ENCODE measurements at places on chromosomes 2 and 18. TPM values are rescaled to one million over a fixed set of nuclear protein-coding genes. Genes with fewer than 3 reads are reported as not detected.

The DUSP2 gene
- total RNA-seq, result 0.37 TPM

The CAPN10 gene
- 15.8 TPM for total RNA-seq

The MARCHF4 gene
- total RNA-seq, result under 0.01 TPM

The SPDYA gene
- total RNA-seq, result 0.59 TPM

The KLHL30 gene
- total RNA-seq, result under 0.01 TPM

All from subcutaneous preadipocyte (primary cell).